Muscle of leg (tissue), 16 donors: ENCODE measurements at places on chromosomes 6 and 20. TPM values are rescaled to one million over a fixed set of nuclear protein-coding genes. Genes with fewer than 3 reads are reported as not detected.
A peak's percentile ranks its signal among the peaks of the same experiment; 100 is the strongest.

- DNase-seq = no peak
Measured at GRCh38 chr20:10322073-10323012, 103.7 kb downstream of the SNAP25 start.

DNA sequence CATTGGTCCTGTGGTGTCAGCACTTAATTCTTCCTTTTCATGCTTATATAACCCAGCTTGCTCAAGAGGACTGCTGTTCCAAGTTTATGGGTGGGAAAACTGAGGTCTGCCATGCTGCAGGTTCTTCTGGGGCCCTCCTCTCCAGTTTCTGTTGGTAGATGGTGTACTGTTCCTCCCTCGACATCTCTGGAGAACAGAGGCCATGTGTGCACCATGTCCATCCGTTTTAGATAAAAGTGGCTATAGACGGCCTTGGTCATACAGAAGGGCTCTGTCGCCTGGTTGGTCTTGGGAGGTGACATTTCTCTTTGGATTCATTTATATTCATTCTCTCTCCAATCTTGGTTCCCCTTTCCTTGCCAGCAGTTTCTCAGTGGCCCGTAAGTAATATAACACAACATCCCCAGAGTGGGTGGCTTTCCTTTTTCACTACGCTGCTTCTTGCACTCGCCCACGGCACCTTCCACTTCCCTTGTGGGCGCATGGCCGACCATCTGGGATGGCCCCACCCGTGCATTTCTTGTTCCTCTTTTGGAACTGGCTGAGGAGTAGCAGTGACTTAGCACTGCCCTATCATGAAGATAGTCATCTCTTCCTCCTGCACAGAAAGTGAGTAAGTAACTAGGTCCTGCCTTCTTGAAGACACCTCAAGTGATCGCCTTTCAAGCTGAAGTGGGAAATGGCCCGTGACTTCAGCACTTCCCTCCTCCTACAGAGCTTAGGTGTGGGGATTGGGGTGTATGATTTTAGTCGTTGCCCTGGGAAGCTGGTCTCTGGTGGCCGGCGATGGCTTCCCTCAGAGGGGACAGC is 94.2 kb downstream of the RREB1 start:
- peak; percentile 80 for DNase-seq

- no peak for DNase-seq
Measured at GRCh38 chr20:58312836-58313235, 3.3 kb downstream of the RAB22A start.

GRCh38 chr6:71466362-71466761 is 177.8 kb downstream of the OGFRL1 start:
- no peak for DNase-seq

DNA sequence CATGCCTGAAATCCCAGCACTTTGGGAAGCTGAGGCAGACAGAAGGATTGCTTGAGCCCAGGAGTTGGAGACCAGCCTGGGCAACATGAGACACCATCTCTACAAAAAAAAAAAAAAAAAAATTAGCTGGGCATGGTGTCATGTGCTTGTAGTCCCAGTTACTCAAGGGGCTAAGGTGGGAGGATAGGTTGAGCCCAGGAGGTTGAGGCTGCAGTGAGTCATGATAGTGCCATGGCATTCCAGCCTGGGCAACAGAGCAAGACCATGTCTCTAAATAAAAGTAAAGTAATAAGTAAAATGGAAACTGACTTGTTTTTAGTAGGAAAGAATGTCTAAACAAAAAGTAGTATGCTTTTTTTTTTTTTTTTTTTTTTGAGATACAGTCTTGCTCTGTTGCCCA is 240.7 kb downstream of the ARID1B start:
- DNase-seq = no peak

DNA sequence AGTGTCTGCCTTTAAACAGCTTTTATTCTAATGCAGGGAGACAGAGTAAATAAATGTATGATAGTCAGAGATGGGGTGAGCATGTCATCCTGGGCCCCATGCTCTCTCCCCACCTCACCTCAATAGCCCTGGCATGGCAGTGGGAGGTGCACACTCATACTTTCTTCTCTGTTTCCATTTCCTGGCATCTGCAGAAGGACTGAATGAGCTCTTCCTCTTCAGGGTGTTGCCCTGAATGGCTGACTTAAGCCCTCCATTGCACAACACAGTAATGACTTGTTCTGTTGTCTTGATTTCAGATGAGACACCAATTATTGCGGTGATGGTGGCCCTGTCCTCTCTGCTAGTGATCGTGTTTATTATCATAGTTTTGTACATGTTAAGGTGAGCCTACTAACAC is 57.0 kb upstream of the GNRH2 start:
- DNase-seq = peak; percentile 8

- DNase-seq = no peak
Measured at GRCh38 chr20:46660487-46660886, 9.2 kb upstream of the SLC13A3 start.

DNA sequence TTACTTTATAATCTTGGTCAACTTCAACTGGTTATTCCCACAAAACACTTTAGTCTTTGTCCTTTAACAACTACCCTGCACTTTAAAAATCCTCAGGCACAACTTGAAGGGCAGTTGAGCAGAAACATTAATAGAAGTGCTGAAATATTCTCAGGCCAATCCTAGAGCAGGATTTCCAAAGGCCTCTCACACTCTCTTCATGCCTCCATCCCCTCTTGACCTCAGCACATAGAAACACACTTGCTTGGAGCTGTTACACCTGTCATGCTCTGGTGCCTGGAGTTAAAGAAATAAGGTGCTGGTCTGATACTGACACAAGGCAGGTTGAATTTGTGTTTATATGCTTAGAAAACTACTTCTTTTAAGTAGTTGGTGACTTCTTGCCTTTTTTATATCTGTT is 618.8 kb upstream of the POU3F2 start:
- DNase-seq = no peak

GRCh38 chr20:53216856-53217576 is 244.9 kb downstream of the TSHZ2 start:
- DNase-seq = peak; percentile 73

DNA sequence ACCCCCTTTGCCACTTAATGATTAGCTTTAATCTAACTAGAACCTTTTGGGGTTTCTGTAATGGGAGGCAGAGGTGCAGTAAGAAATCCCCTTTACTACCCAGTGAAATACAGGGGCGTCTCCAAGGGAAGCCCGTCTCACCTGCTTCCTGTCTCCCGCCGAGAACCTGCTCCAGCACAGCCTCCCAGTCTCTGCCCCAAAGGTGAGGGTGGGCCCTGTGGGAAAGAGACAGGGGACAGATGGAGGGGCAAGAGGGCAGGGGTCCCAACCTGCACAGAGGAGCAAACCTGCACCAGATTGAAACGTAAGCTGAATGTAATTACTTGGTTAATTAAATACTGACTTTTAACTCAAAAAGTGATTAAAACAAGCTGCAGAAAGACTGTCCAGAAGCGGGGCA is 474.2 kb upstream of the SULF2 start:
- DNase-seq = no peak

GRCh38 chr6:106807947-106808611 is 166.4 kb downstream of the CD24 start:
- DNase-seq = no peak

DNA sequence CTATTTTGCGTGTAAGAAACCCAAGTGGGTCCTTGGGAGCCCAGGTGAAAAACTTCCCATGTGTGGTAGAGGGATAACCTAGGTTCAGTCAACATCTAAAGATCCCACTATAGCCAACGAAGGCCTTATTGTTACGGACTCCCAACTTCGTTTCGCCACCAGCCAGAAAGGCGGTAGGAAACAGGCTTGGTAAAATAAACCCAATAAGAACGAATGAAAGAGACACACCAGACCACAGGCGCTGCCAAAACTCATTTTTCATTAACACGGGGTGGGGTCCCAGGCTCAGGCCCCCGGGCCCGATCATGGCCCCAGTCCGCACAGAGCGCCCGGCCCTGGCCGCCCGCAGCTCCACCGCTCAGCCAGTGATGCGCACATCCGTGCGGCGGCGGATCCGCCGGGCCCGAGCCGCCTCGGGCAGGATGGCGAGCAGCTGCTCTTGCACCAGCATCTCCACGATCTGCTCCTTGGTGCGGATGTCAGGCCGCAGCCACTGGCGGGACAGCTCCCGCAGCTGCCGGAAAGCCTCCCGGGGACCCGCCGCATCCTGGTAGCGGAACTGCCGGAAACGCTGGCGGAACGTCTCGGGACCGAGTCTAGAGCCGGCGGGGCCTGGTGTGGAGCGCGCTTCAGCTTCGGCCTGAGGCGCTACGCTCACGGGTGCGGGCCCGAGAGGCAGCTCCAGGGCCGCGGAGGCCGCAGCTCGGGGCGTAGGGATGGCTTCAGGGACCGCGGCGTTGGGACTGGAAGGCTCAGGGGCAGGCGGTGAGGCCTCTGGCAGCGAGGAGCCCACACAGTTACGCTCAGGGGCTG is 709 bp downstream of the SCAND1 start:
- DNase-seq = no peak

SPTLC3 gene
- 3.8 TPM for polyA plus RNA-seq

RBPJL gene
- not detected for polyA plus RNA-seq

TBCC gene
- polyA plus RNA-seq = 14.3 TPM

CCN6 gene
- 0.11 TPM for polyA plus RNA-seq

VGLL2 gene
- polyA plus RNA-seq = 111 TPM
